Activated CD4-positive, CD25-positive, alpha-beta regulatory T cell treated with anti-CD3 and anti-CD28 coated beads, Interleukin-2, amount 50 U/mL, for 24 hours (primary cell): ENCODE measurements at places on chromosomes 7 and 10.

- ATAC-seq, result no peak
These were observed 251.1 kb upstream of the PHYHIPL start for GRCh38 chr10:58925381-58925780.

DNA sequence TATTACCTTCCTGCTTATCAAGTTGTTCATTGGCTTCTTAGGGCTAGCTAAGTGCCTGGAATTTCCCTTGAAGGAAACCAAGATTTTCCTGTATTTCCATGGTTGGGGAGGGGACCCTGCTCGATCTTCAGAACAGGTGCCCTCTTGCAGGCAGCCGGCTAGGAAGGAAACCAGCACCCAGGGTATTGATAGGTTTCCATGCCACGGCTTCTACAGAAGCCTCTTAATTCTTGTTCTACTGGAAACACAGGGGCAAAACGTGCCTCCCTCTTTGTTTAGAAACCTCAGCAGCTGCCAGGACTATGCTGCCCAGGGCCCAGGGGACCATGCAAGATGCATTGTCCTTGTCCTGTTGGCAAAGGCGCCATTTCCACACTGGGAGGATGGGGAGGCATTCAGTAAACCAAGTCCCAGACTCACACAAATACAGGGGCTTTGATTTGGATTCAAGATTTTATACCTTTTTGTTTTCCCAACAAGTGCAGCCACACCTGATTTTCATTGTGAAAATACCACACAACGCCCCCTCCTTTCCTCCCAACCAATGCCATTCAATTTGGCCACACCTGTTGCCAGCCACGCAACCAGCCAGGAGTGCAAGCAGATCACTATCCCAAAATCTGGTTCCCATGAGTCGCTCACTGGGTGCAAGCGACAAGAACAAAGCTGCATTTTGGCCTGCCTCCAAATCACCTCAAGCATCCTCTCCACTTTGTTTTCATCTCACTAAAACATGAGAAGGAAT, 29.6 kb downstream of the C10orf71 start:
- ATAC-seq, result no peak

DNA sequence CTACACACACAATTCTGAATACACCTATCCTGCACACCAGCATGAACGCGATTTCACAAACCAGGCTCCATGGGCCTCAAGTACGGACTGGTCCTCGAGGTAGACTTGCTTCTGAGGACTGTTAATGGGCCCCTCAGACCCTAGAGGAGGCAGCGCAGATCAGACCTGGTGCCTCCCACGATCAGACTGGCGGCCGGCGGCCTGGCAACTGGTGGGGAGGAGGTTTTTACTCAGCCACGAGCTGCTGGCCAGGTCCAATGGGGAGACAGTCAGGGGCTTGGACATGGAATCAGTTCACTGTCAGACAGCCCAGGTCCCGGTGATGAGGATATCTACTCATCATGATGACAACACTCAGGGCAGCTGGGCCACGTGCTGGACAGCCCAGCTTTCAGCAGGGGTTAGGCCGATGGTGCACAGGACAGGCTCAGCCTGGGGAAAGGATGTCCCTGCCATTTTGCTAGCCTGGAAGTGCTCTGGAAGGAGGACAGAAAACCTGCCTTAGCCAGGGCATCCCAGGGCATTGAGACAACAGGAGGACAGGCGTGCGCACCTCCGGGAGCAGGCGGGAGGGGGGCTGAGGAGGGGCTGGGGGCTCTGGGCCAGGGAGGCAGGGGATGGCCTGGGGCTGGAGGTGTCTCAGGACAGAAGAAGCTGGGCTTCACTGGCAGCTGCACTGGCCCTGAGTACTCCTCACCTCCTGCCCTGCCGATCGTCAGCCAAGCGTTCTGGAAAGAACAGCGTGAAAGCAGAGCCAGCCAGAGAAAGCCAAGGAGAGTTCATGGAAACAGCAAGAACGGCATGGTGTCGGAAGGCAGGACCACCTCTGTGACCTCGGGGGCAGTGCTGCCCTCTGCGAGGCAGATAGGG, 48.0 kb upstream of the RASGEF1A start:
- no peak for ATAC-seq

- no peak for ATAC-seq
These were observed 32.6 kb downstream of the CFAP43 start for GRCh38 chr10:104199567-104199966.

- no peak for ATAC-seq
These were observed 81.9 kb upstream of the CALN1 start for GRCh38 chr7:72493850-72494661.

GRCh38 chr7:153422291-153423209, 629.6 kb upstream of the DPP6 start:
- ATAC-seq, result no peak

GRCh38 chr10:106592396-106592795, 572.1 kb downstream of the SORCS1 start:
- no peak for ATAC-seq

DNA sequence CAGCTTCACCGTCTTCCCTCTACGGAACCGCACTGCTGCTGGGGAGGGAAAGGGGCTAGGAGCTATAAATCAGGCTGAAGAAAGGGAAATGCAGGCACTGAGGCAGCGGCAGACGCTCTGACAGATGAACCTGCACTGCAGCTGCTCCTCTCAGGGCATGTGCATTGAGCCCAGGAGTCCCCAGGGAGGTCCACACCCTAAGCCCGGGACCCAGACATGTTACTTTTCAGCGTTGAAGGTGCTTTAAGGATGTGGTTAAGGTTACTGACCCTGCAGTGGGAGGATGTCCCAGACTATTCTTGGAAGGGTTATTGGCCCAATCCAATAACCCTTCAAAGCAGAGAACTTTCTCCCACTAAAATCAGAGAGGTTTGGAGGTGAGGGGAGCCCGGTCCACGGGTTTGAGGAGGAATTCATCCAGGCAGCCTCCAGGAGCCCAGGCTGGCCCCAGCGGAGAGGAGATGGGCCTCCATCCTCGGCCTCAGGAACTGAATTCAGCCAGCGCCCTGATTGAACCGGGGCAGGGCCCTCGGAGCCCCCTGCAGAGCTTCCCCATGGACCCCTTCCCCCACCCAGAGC, 75.4 kb downstream of the ADARB2 start:
- no peak for ATAC-seq

GRCh38 chr7:84102213-84102612, 92.4 kb downstream of the SEMA3A start:
- ATAC-seq, result no peak

DNA sequence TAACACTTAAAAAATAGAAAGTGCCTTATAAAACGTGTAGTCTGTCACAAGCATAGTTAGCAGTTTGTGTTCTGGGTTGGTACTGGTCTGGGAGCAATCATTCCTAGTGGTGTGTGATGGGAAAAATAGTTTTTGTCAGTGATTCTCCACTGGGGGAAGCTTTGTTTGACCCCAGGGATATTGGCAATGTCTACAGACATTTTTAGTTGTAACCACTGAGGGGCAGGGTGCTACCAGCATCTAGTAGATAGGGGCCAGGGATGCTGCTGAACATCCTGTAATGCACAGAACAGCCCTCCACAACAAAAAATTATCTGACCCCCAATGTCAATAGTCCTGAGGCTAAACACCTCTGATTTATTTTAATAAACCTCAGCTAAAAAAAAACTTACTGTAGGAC, 51.6 kb upstream of the CREB5 start:
- no peak for ATAC-seq

DNA sequence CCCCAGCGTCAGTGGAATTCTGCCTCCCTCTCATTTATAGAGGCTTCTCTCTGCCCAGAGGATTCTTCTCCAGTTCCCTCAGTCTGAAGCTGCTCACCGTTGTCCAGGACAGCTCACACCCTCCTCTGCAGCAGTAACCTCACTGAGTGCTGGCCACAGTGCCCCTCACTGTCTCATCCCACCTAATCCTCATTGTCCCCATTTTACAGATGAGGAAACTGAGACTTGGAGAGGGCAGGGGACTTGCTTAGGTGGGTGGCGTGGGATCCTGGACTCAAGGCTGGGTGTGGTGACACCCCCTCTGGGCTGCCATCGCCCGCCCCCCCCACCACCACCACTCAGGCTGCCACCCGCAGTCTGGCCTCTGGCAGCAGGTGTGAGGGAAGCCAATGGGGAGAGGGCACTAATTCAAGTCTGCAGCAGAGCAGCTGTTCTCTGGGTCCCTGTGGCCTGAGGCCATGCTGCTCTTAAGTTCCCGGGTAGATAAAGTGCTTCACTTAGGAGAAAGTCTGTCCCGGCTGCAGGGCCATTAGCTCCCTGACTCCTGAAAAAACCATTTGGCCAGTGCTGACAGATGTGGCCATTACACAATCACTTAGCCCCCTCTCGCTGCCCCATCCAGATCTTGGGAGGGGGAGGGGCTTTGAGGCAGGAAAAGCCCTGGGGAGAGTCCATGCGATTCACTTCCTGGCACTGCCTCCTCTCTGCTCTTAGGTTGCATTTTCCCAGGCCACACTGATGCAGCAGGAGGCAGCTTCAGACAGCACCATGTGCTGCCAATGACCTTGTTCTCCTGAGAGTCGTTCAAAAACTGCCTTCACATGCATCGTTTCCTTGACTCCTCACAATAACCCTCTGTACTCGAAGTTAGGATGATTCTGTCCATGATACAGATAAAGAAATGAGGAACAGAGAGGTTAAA, 36.3 kb downstream of the DRGX start:
- no peak for ATAC-seq

DNA sequence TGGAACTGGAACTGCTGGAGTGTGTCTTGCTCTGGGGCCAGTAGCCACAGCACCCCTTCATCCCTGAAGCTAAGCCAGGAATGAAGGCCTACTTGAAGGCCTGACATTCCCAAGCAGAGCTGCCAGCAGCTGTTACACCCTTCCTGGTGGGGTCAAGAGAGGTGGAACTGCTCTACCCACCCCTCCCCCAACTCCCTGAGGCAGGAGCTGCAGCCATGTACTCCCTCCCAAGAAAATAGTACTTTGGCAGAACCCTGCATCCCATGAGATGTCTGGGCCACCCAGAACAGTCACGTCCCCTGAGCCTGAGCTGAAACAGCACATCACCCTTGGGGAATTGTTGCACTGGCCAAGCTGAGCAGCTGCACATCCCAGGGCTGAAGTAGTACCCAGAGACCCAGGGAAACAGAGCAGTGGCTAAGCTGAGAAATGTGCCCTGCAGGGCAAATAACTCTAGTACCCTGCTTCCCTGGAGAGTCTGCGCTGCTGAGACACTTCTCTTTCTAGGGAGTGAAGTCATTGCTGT, 63.4 kb upstream of the PLA2G12B start:
- no peak for ATAC-seq

DNA sequence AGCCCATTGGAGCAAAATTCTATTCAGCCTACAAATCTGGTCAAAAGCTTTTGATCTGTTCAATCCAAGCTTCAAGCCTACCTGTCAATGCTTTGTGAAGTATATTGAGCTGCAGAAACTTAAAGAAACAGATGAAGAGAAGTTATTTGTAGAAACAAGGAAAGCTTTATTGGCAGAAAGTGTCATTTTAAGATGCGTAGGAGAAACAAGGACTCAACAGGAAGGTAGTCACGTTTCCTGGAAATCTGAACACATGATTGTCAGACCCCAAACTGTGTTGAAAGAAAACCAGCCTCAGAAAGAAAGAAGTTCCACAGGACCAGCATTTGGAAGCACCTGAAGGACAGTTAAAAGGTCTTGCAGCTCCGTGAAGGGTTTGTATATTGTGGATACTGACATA, 34.8 kb upstream of the PURB start:
- no peak for ATAC-seq

DNA sequence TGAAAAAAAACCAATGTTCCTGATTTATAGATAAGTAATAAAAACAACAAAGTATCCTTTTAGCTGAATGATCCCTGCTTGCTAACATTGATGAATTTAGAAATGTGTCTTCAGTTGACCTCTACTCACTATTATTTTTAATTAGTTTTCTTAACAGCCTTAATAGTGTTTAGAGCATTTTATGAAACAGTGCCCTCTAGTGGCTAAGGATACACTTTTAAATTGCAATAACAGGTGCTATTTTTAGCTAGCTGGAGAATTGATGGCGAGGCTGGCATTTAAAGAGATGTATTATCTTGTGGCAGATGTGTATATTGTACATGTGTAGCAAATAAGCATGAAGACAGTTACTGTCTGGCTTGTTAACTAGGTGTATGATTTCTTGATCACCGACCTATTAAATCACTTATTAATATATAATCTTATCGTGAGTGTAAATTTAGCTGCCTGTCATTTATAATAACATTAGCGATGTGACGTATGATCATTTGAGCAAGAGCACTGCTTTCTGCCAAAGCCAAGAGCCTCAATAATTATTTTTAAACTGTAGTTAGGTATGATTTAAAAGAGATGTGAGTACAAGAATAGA, 451.9 kb downstream of the DPP6 start:
- ATAC-seq, result no peak

GRCh38 chr10:101014230-101014884, 14.7 kb downstream of the LZTS2 start:
- ATAC-seq, result no peak

GRCh38 chr7:4416396-4417056, 265.6 kb upstream of the FOXK1 start:
- no peak for ATAC-seq

DNA sequence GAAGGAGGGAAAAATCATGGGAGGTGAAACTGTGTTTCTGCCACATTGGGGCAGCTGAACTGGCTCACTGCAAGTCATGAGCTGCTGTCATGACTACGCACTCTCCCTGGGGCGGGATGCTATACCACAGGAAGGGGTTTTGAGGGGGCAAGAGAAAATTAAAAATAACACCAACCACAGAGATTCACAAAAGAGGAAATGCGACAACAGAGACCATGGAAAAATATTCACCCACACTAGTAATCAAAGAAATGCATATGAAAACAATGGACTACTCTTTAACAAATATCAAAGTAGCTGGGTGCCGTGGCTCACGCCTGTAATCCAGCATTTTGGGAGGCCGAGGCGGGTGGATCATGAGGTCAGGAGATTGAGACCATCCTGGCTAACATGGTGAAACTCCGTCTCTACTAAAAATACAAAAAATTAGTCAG, 65.2 kb upstream of the TM9SF3 start:
- peak; percentile 66 for ATAC-seq

- no peak for ATAC-seq
These were observed 307.6 kb upstream of the PHYHIPL start for GRCh38 chr10:58868736-58869435.
